ENCODE measurements at places on chromosomes 7 and 10.

- no peak for DNase-seq
Measured at GRCh38 chr10:101244321-101245050, 15.2 kb upstream of the LBX1 start.

DNA sequence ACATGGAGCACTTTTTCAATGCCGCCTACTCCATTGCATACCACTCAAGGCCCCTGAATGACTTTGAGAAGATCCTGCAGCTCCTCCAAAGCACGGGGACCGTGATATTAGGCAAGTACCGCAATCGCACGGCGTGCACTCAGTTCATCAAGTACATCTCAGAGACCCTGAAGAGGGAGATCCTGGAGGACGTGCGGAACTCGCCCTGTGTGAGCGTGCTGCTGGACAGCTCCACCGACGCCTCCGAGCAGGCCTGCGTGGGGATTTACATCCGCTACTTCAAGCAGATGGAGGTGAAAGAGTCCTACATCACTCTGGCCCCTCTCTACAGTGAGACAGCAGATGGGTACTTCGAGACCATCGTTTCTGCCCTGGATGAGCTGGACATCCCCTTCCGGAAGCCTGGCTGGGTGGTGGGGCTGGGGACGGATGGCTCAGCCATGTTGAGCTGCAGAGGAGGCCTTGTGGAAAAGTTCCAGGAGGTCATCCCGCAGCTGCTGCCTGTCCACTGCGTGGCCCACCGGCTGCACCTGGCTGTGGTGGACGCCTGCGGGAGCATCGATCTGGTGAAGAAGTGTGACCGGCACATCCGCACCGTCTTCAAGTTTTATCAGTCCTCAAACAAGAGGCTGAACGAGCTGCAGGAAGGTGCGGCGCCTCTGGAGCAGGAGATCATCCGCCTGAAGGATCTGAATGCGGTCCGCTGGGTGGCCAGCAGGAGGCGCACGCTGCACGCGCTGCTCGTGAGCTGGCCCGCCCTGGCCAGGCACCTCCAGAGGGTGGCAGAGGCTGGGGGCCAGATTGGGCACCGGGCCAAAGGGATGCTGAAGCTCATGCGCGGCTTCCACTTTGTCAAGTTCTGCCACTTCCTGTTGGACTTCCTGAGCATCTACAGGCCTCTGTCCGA, 12.7 kb upstream of the ATP6V0E2 start:
- DNase-seq, result no peak

DNA sequence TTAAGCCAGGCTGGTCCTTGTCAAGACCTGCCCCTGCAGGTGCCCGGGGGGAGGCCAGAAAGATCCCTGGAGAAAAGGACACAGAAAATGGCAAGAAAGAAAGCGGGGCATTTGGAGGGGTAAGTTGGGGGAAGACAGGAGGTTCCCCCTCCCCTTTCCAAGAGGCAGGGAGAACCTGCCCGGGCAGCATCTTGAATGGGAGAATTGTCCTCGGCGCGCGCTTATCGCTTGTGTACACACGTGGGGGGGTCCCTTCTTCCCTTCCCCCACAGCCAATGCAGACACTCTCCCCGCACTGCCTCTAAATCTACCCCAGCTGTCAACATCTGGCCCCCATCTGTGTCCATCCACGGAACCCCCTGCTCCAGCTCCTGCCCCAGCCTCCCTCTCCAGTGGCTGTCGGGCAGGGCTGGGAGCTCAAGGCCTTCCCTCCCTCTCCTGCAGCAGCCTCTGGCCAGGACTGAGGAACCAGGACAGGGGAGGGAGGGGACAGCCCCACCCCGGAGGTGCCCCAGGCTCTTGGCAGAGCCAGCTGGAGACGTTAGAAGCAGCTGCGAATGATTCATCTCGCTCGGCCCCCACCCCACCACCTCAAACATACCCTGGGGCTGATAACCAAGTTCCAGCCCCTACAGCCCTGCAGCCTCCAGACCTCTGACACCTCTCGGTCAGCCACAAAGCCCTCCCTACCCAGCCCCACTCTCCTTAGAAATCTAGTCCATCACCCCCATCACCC, 25.3 kb downstream of the EPHB4 start:
- no peak for DNase-seq

DNA sequence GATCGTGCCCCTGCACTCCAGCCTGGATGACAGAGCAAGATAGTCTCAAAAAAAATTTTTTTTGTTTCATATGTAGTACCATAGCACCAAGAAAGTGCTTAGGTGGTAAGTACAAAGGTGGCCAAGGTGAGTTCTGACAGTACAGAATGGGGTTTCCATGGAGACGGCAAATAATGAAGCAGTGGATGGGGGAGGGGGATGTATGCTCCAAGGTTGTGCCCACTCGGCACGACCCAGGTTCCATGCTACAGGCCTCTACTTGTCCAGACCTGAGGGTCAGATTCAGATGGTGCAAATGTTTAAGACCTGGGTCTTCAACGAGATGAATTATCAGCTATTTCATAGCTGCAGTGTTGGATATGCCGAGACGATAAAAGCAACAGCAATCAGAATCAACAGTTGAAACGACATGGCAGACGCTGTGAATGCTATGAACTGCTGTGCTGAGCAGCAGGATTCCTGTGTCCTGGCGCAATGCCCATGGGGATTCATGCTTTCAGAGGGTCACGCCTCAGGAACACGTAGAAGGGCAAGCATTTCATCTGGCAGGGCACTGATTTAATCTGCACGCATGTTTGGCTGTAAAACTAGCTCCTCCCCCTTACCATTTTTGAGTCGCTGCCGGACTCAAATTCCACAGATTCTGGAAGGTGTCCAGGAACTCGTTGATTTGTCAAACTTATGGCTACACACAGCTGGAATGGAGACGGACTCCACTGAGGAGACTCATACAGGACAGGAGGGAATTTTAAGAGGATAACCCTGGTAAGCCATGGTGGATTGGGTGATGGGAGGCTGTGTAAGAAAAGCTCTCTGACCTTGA, 256.5 kb downstream of the FRMD4A start:
- peak; percentile 78 for DNase-seq

DNA sequence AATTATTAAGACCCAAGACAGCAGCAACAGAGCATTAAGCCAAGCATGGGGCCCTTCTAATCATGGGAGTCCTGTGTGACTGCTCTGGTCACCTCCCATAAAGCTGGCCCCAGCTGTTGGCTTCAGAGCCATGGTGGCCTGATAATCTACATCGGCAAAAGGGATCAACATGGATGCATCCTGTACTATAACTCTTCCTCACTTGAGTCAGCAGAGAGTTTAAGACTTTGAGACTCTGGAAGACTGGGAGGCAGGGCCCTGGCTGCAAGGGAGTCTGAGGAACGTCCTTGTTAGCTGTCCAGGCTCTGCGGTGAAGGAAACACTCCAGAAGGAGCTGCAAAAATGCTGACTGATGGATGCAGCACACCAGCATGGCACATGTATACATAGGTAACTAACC, 95.0 kb upstream of the KIAA1217 start:
- DNase-seq, result no peak

DNA sequence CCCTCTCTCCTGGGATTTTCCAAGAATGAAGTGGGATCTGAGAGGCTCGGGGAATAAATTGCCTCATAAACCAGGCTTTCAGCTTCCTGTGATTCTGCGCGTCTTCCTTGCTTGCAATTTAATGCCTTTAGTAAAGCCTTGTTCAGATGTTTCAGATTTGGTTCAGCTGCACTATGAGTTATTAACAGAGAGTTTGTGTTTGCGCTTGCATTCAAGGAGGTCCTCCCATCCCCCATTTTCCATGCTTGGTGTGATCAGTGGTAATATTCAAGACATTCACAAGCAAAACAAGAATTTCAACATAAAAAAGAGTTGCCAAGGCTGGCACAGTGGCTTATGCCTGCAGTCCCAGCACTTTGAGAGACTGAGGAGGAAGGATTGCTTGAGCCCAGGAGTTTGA, 1068.9 kb downstream of the TYW1 start:
- no peak for DNase-seq

DNA sequence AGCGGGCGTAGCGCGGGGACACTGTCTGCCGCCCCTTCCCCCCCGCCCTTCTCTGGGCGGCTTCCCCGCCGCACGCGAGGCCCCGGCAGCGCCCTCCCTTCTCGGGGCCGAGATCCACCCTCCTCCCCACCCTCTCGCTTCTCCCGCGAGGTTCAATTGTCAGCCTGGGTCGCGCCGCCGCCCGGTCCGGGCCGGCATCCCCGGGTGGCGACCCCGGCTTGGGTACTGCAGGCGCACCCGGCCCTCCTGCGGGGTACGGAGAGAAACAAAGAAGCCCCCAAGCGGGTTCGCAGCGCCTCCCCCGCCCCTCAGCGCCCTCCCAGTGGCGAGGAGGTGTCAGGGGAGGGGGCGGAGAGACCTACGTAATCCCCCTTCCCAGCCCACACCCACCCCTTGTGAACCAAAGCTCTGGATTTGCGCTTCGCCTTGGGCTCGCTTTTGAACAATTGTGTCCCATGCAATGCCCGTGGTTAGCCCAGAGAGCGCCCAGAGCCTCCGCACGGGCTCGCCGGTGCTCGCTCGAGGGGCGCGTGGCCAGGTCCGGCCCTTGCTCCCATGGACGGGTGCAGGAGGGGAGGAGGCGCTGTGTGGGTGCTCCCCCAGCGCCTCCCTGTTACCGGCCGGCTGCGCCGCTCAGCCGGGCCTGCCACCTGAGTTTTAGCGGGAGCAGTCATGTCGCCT, 634 bp downstream of the HECW1 start:
- DNase-seq, result no peak

DNA sequence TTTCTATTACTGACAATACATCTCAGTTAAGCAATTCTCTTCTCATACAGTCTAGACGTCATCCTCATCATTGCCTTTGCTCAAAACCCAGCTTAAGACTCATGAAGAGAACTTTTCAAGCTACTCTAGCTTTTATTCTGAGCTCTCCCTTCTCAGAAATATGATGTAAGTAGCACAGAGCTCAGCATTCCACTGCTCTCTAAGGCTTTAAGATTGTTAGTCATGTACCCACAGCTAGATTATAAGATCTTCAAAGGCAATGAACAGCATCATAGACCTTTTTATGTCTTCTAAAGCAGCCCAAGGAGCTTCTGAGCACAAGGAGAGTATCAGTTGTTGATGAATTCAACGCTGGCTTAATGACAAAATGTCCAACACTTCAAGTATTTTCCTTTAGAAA, 119.3 kb downstream of the NRP1 start:
- no peak for DNase-seq

GRCh38 chr7:125357676-125358455, 428.2 kb upstream of the POT1 start:
- no peak for DNase-seq

DNA sequence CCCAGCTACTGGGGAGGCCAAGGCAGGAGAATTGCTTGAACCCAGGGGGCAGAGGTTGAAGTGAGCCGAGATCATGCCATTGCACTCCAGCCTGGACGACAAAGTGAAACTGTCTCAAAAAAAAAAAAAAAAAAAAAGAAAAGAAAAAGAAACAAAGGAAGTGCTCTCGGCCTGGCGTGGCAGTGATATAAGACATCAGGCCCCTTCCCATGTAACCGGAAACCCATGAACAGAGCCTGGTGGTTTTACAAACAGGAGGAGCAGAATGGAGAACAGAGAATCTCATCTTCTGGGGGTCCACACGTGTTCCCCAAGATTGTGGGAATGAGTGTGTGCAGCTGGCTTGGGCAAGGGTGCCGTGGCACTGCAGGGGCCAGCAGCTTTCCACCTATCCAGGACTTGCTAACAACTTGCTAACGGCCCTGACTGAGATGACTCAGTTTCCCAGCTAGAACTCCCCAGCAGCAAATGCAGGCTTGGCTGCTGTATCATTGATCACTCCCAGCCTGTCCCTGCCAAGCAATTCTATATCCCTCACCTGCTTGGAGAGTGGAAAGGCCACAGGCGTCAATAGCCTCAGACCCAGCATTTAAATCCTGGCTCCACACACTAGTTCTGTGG, 103.0 kb downstream of the COL26A1 start:
- DNase-seq, result no peak

DNA sequence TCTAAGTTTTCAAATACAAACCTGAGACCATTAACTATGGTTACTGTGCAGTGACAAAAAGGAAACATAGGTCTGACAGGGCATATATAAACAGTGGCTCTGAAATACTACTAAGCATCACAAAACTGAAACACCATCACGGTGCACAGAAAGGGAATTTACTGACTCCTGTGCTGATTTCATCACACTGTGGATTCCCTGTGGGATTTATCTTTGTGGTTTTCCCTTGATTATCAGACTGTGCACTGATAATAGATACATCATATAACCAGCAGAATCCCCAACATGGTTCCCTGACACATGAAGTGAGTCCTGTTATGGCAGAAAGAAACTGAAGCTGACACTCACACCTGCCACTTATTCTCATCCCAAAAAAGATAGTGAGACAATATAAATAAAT, 676.3 kb upstream of the KCND2 start:
- DNase-seq, result no peak

GRCh38 chr7:64087501-64087900, 42.3 kb downstream of the ZNF727 start:
- no peak for DNase-seq

- DNase-seq, result no peak
Measured at GRCh38 chr10:71687077-71687476, 32.5 kb downstream of the C10orf105 start.

DNA sequence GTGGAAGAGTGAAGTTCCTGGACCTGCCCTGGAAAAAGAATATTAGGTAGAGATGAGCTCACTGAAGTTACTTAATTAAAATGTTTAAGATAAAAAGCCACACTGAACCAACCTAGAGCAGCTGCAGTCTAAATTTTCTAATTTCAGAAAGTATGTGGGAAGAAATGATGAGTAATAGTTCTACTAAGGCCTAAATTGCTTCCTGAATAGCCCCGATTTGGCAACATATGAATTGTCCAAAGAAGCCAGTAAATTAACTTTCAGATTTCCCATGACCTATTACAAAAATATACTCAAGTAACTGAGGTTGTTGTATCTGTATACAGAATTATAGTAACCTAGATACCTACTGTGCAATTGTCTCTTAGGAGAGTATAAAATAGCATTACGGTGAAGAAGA, 312.6 kb downstream of the IPMK start:
- no peak for DNase-seq

GRCh38 chr7:158774952-158775351, 54.4 kb downstream of the ESYT2 start:
- no peak for DNase-seq

DNA sequence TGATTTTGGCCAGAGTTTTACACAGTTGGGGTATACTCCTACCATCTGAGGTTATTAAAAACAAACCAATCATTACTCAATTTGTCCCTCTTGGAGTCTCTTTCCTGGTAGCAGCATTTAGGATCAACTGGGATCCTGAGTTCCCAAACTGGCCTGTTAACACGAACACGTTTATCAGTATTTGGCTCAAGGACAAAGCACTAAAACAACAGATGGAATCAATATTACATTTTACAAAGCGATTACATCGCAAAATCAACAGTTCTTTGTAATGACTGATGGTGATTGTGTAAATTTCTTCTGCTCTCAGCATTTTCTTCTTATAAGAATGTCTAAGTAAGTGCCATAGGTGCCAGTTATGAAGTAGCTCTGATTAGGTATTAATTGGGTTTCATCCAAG, 582.9 kb upstream of the ANKRD30A start:
- DNase-seq, result no peak

All from NCI-H1092 (cell line).